ENCODE measurements at places on chromosomes 7 and 10. TPM values are rescaled to one million over a fixed set of nuclear protein-coding genes. Genes with fewer than 3 reads are reported as not detected.

HSPB1 gene
- 127 TPM for total RNA-seq

OR2A5 gene
- total RNA-seq, result not detected

EPHB4 gene
- 3.6 TPM for total RNA-seq

ZNF727 gene
- 0.21 TPM for total RNA-seq

MYH16 gene
- not detected for total RNA-seq

DNA sequence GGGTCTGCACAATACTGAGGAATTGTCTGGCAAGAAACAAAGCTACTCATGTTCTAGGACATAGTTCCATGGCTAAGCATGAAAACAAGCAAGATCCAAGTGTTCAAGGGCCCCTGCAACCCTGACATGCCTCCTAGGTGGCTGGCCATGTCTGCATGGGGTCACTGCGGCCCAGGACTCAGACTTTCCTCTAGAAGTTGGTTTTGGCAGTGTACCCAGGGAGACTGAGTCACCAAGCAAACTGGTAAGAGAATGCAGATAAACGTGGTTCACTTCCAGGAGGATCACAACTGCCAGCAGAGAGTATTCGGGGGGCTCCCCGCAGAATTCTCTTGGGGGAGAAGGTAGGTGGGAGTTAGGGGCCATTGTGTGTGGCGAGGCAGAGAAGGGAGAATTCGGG is 7.4 kb upstream of the PFKFB3 start:
- H3K4me1 ChIP-seq, result peaks cover 15% of the 10 kb centered on the region
- H3K4me3 ChIP-seq, result no peak overlapping the region
- H3K27ac ChIP-seq, result no peak overlapping the region

GRCh38 chr7:49780953-49781352 is 7.5 kb downstream of the VWC2 start:
- DNase-seq, result no peak
- H3K4me1 ChIP-seq, result no peaks in the 10 kb centered on the region
- peaks cover 19% of the 10 kb centered on the region for H3K27me3 ChIP-seq
- no peaks in the 10 kb centered on the region for H3K36me3 ChIP-seq

GRCh38 chr7:102866535-102867215 is 46.1 kb upstream of the LRRC17 start:
- no peaks in the 10 kb centered on the region for H3K27me3 ChIP-seq
- H3K4me1 ChIP-seq, result no peaks in the 10 kb centered on the region
- H3K4me3 ChIP-seq, result no peak overlapping the region
- no peaks in the 10 kb centered on the region for H3K36me3 ChIP-seq
- no peak overlapping the region for H3K27ac ChIP-seq

DNA sequence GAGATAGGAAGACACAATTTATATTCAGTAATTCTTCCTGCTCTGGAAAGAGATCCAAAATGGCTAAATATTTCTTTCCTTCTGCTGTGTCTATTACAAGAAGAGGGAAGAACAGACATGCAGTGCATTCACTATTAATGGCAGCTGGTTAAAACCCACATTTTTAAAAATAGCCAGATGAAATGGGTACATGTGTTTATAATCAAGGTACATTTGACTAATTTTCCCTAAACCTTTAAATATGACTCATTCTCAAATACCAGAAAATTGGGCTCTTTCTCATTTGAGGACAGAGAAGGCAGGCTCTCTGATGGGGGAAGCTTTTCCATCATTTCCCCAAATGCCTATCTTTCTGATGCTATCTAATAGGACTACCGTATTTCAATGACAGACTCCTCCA is 215.7 kb upstream of the HABP2 start:
- DNase-seq, result no peak
- H3K4me1 ChIP-seq, result no peaks in the 10 kb centered on the region
- H3K27me3 ChIP-seq, result peaks cover 2% of the 10 kb centered on the region
- H3K36me3 ChIP-seq, result no peaks in the 10 kb centered on the region
- no peak overlapping the region for H3K4me3 ChIP-seq
- no peak overlapping the region for H3K27ac ChIP-seq

GRCh38 chr10:90087197-90088023 is 386.0 kb downstream of the KIF20B start:
- H3K27ac ChIP-seq, result no peak overlapping the region
- H3K36me3 ChIP-seq, result no peaks in the 10 kb centered on the region
- H3K27me3 ChIP-seq, result no peaks in the 10 kb centered on the region
- H3K4me3 ChIP-seq, result no peak overlapping the region
- peak; percentile 24 for DNase-seq

DNA sequence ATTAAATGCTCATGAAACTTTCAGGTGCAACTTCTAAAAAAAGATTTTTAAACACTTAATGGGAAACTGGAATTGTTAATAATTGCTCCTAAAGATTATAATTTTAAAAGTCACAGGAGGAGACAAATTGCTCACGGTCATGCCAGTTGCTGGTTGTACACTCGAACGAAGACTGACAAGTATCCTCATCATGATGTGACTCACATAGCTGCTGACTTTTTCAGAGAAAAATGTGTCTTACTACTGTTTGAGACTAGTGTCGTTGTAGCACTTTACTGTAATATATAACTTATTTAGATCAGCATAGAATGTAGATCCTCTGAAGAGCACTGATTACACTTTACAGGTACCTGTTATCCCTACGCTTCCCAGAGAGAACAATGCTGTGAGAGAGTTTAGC is 79.3 kb downstream of the ITGB8 start:
- H3K4me1 ChIP-seq, result no peaks in the 10 kb centered on the region
- H3K27ac ChIP-seq, result no peak overlapping the region

GRCh38 chr7:30453016-30453415 is 25.6 kb downstream of the NOD1 start:
- H3K4me3 ChIP-seq, result no peak overlapping the region
- DNase-seq, result no peak
- H3K36me3 ChIP-seq, result peaks cover 12% of the 10 kb centered on the region
- no peak overlapping the region for H3K27ac ChIP-seq

- no peak for DNase-seq
- H3K27me3 ChIP-seq, result no peaks in the 10 kb centered on the region
- H3K4me1 ChIP-seq, result no peaks in the 10 kb centered on the region
- no peaks in the 10 kb centered on the region for H3K36me3 ChIP-seq
These were observed 234.6 kb upstream of the CCDC6 start for GRCh38 chr10:60140651-60141632.

All from activated CD4-positive, alpha-beta memory T cell treated with anti-CD3 and anti-CD28 coated beads for 36 hours (primary cell).